Germinal center (tissue), 1 donor: ENCODE measurements at places on chromosomes 16 and 17.

GRCh38 chr16:52280086-52280485, 266.9 kb downstream of the TOX3 start:
- no peak for DNase-seq

GRCh38 chr17:69757688-69758430, 317.2 kb upstream of the KCNJ16 start:
- DNase-seq: no peak

- DNase-seq: no peak
Observed at GRCh38 chr16:20799599-20799998, 6.7 kb downstream of the ERI2 start.

- no peak for DNase-seq
Observed at GRCh38 chr16:85615014-85615851, 2.1 kb downstream of the GSE1 start.

- no peak for DNase-seq
Observed at GRCh38 chr16:19809693-19810092, 75.0 kb downstream of the GPRC5B start.

- DNase-seq: no peak
Observed at GRCh38 chr17:4610656-4611055, 26.3 kb downstream of the SMTNL2 start.

DNA sequence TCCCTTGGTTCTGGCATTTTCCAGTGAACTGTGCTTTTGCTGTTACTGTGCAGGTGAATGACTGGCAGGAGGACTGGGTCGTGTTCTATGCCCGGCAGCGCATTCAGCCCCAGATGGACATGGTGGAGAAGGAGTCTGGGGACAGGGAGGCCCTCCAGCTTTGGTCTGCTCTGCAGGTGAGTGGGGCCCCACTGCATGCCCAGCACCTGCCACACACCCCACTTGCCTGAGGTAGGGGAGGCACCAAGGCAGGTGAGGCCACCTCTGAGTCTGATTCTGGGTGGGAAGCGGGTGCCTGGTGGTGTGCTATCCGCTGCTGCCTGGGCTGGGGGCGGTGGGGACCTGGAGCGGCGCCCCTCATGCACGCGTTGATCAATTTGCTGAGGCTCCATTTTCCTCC, 9.0 kb upstream of the FN3K start:
- no peak for DNase-seq

GRCh38 chr16:54690306-54690705, 240.4 kb upstream of the IRX5 start:
- no peak for DNase-seq

GRCh38 chr17:69796078-69796477, 278.9 kb upstream of the KCNJ16 start:
- DNase-seq: no peak

- no peak for DNase-seq
Observed at GRCh38 chr16:79950932-79951719, 350.6 kb upstream of the MAF start.
